ENCODE measurements at places on chromosomes 2 and 18. TPM values are rescaled to one million over a fixed set of nuclear protein-coding genes. Genes with fewer than 3 reads are reported as not detected.

SYT4 gene
- not detected for total RNA-seq

TPO gene
- not detected for total RNA-seq

GRCh38 chr2:101956465-101957438 is 35.0 kb upstream of the IL1R2 start:
- H3K4me3 ChIP-seq = no peak overlapping the region
- peaks cover 2% of the 10 kb centered on the region for H3K27me3 ChIP-seq
- no peaks in the 10 kb centered on the region for H3K4me1 ChIP-seq

DNA sequence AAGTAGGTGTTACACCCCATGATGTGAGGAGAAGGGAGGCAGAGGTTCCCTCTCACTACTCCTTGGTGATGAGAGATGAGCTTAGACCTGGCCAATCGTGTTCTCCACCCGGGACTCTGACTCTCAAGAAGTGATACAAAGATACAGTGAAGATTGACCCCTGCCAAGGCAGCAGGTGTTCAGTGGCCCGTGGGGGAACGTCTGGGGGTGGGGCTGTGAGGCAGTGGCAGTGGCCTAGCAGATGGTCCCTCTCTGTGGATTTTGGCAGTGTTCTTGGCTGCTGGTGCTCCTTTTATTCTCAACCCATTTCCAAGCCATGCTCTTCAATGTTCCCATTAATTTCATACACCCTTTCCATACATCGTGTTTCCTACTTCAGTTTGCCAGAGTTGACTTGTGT is 120.4 kb upstream of the NEDD4L start:
- no peak overlapping the region for H3K4me3 ChIP-seq
- H3K27me3 ChIP-seq = peaks cover 4% of the 10 kb centered on the region
- DNase-seq = no peak
- H3K36me3 ChIP-seq = no peaks in the 10 kb centered on the region

GRCh38 chr2:10080536-10081304 is 509 bp upstream of the CYS1 start:
- no peaks in the 10 kb centered on the region for H3K36me3 ChIP-seq
- DNase-seq = peak; percentile 41
- H3K4me3 ChIP-seq = peak overlapping the region; percentile 29
- peaks cover 85% of the 10 kb centered on the region for H3K27me3 ChIP-seq
- H3K27ac ChIP-seq = no peak overlapping the region

ACVR1C gene
- total RNA-seq = 0.99 TPM

NAT8 gene
- total RNA-seq = not detected

GRCh38 chr2:180599804-180600203 is 380.6 kb upstream of the UBE2E3 start:
- no peaks in the 10 kb centered on the region for H3K36me3 ChIP-seq
- no peak for DNase-seq
- no peaks in the 10 kb centered on the region for H3K4me1 ChIP-seq
- H3K27ac ChIP-seq = no peak overlapping the region
- H3K27me3 ChIP-seq = no peaks in the 10 kb centered on the region

DNA sequence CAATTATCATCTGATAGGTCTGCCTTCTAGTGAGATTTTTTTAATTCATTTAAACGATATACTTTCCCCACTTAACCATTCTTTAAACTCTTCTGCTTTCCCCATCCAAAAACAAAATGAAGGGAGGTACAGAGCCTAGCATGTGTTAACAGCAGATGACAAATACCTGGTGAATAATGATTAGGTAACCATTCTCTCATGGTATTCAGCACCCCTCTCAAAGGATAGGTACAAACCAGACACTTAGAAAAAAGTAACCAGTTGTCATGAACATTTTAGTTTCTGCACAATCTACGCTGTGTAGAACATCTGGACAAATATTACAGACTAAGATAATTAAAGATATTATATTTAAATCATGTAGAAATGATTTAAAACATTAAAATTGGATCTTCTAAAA is 56.3 kb downstream of the DNAH7 start:
- no peaks in the 10 kb centered on the region for H3K36me3 ChIP-seq
- H3K4me1 ChIP-seq = no peaks in the 10 kb centered on the region
- DNase-seq = no peak
- H3K4me3 ChIP-seq = no peak overlapping the region
- H3K27ac ChIP-seq = no peak overlapping the region

DNA sequence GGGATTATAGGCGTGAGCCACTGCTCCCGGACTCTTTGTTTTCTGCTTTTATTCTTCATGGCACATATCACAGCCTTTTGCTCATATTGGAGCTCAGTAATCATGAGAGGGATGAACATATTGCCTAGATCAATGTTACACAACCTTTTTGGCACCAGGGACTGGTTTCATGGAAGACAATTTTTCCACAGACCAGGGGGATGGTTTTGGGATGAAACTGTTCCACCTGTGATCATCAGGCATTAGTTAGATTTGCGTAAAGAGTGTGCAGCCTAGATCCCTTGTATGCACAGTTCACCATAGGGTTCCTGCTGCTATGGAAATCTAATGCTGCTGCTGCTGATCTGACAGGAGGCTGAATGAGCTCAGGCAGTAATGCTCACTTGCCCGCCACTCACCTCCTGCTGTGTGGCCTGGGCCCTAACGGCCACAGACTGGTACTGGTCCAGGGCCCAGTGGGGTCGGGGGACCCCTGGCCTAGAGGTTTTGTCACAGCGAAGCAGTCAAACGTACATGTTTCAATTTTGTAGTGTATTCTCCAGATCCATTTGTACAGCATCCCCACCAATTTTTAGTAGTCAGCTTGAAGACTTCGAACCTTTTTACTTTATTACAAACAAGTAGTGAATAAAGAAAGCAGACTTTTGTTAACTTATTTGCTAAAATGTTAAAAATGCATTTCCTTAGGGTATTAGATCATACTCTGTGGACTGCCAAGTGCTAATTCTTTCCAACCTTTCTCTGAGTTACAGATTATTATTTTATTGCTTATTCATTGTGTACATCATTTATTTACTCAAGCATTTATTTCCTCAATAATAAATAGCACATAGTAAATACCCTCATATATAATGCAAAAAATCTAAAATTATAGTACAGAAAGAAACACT is 6.2 kb downstream of the DAW1 start:
- no peak for DNase-seq

DNA sequence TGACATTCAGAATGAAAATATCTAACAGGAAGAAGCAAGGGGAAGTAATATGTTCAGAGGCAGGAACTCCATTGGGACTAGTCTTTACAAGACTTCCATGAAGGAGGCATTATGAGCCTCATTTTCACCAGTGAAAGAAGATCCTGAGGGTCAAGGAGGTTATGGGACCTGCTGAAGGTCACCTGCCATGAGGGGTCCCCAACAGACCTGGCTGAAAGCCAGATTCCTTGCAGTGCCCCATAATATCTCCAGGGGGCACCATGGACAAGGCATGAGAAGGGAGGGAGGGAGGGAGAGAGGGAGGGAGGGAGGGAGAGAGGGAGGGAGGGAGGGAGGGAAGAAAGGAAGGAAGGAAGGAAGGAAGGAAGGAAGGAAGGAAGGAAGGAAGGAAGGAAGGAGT is 27.9 kb downstream of the XDH start:
- H3K4me1 ChIP-seq = peaks cover 8% of the 10 kb centered on the region
- H3K27me3 ChIP-seq = peaks cover 6% of the 10 kb centered on the region
- H3K4me3 ChIP-seq = no peak overlapping the region

PREPL gene
- 33.1 TPM for total RNA-seq

GRCh38 chr2:132721938-132722337 is 51.9 kb upstream of the LYPD1 start:
- H3K4me1 ChIP-seq = no peaks in the 10 kb centered on the region
- no peak overlapping the region for H3K27ac ChIP-seq
- no peak for DNase-seq
- no peaks in the 10 kb centered on the region for H3K27me3 ChIP-seq

GRCh38 chr18:58721566-58722239 is 50.4 kb downstream of the MALT1 start:
- H3K4me3 ChIP-seq = no peak overlapping the region
- H3K36me3 ChIP-seq = peaks cover 44% of the 10 kb centered on the region
- no peak overlapping the region for H3K27ac ChIP-seq

DNA sequence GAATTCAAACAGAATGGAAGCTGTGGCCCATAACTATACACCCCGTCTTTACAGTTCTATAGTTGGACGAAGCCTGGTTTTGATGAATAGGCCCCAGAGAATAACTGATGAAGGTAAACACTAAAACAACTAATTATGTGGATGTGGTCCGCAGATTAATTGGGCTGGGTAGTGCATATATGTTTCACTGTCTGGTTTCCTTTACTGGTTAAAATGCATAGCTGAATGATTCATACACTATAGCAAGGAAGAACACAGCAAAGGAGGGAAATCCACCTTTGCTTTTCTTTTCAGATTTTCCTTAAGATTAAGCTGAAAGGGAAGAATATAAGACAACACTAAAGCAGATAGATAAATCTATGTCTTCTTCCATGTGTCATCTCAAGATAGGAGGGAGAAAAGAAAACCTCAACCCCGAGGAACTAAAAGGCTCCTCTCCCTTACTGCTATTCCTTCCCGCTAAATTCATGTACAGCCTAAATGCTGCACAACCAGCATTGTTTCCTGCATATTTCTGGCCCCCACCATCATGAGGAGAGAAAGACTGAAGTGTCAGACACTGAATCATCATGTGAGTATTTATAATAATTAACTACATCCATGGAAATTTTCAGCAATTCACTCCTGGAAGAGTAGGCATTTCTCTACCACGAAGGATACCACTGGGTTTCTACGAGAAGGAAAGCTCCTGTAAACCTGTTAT is 297.1 kb upstream of the CCDC68 start:
- no peak overlapping the region for H3K4me3 ChIP-seq
- H3K36me3 ChIP-seq = no peaks in the 10 kb centered on the region
- no peak overlapping the region for H3K27ac ChIP-seq
- no peak for DNase-seq
- no peaks in the 10 kb centered on the region for H3K27me3 ChIP-seq

GRCh38 chr18:5296706-5297320 is 1.3 kb upstream of the ZBTB14 start:
- H3K27me3 ChIP-seq = peaks cover 4% of the 10 kb centered on the region
- DNase-seq = peak; percentile 75
- H3K27ac ChIP-seq = peak overlapping the region; percentile 97
- H3K4me1 ChIP-seq = peaks cover 31% of the 10 kb centered on the region
- peaks cover 20% of the 10 kb centered on the region for H3K36me3 ChIP-seq

LINC00305 gene
- not detected for total RNA-seq

CCBE1 gene
- not detected for total RNA-seq

DNA sequence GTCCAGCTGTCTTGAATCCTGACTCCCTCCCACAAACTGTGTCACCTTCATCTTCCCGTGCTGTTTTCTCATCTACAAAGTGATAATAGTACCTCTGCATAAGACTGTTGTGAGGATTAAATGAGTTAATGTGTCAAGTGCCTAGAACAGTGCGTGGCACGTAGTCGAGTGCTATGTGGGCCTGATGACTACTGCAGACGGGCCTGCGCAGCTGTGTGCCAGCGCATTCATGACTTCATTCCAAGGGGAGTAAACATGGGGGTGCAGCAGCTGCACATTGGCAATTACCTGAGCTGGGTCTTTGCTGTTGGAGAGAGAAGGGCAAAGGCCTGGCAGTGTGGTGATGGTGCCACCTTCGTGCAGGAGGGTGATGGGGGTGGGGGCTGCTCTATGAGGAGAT is 5.0 kb downstream of the TEX44 start:
- no peak for DNase-seq
- H3K4me1 ChIP-seq = peaks cover 4% of the 10 kb centered on the region
- H3K27ac ChIP-seq = no peak overlapping the region
- no peaks in the 10 kb centered on the region for H3K36me3 ChIP-seq

LRP2 gene
- total RNA-seq = 1.6 TPM

Data from activated naive CD8-positive, alpha-beta T cell treated with anti-CD3 and anti-CD28 coated beads for 36 hours (primary cell).